ENCODE measurements at places on chromosomes 5 and 9.

DNA sequence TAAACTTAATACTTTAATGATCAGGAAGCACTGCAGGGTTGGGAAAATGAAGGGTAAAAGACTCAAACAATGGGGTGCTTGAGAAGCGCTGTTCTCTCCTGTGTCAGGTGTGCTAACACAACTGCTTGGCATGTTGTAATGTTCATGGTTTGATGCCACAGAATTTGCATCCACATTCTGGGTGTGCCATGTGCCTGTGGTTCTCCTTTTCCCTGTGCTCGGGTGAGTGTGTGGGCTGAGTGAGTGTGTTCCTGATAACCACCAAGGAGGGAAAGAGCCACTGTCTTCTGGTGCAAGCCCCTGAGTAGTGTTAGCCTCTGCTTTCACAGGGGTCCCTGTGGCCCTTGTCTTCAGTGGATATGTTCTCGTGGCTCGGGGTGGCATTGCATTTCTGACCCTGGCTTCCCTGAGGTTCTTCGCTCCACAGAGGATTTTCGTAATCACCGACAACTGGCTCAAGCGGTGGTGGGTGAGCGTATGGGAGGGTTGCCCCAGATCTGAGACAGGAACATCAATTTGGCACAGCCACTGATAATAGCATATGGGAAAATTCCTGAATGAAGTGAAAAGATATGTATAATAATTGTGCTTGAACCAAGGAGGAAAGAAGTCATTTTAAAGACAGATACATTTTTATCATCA, 102.0 kb downstream of the MVB12B start:
- DNase-seq, result no peak

DNA sequence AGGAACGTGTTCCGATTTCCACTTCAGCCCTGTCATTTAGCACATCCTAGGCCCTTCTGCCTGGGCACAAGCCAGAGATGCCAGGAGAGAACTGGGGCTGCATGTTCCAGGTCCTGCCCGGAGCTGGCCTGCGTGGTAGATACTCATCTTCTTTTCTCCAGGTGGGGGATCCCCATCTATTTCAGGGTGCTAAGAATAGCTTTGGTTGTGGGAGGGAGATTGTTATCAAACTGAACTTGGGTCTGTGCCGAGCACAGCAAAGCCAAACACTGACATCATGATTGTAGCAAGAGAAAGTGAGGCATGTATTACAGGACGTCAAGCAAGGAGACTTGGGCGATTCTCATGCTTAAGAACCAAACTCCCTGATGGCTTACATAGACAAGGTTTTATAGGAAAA, 18.2 kb downstream of the C9orf153 start:
- no peak for DNase-seq

DNA sequence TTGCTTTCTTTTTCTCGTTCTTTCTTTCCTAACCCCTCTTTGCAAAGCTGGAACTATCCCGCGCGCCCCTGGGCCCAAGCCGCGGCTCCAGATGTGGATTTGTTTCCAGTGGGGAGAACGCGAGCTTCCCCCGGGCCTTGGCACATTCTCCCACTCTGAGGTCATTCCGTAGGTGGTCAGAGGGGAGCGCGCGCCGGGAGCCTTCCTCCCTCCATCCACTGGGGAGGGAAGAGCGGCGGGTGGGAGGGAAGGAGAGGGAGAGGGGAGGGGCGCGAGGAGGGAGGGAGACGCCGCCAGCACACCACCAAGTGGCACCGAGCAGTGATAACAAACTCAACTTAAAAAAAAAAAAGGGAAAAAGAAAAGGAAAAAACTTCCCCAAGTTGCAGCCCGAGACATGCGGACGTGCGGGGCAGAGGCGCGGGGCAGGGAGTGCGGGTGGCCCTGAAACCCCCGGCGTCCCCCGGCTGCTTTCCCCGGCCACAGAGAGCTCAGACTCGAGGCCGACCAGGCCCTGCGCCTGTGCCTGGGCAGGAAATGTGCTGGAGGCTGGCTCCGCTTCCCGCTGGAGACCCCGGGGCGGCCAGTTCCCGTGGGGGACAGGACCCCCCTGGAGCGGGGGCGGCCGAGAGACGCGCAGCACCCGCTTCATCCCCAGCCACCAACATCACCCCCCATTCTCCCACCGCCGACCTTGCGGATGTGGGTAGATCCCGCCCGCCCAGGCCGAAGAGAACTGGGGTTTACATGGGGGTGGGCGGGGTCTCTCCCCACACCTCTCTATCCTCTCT, 3.1 kb downstream of the IER5L start:
- peak; percentile 96 for DNase-seq

- DNase-seq, result no peak
Measured at GRCh38 chr5:31751610-31752009, 112.7 kb downstream of the PDZD2 start.
